ENCODE measurements at places on chromosomes 7 and 10.
A peak's percentile ranks its signal among the peaks of the same experiment; 100 is the strongest.

DNA sequence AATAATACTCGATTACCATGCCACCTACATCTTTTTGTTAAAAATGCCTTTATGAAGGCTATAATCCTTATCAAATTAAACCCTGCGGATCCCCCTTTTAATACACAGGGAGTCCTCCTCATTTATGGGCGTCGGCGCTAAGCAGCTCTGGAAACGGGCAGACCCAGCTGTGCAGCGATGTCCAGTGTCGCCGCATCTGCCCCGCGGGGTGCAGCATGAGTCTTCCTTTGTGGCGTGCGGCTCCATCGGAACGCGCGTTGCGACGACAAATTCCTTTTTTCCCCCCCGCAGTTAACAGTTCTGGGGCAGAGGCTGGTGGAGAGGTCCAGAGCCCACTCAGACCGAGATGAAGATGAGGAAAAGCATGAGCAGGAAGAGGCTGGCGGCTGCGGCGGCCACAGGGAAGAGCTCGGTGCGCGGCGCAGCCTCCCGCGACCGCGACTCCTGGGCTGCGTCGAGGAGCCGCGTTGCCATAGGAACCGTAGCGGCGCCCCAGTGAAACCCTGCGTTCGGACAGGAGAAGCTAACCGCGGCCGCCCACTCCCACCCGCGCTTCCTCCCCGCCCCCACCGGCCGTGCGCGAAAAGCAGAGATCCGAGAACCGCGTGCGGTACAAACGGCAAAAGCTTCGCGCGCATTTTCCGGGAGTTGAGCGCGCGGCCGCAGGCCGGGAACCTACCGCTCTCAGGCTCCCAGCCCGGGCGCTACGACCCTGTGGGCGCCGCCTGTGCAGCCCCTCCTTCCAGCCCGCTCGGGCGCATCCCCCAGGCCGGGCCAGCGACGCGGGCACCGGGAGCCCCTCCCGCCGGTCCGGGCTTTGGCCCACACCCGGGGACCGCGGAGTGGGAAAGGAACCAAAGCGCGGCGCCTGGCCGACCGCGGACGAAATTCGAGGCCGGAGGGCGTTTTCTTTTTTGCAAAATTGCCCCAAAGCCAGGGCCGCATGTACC, 130.6 kb downstream of the SPAG6 start:
- DNase-seq = peak; percentile 71

DNA sequence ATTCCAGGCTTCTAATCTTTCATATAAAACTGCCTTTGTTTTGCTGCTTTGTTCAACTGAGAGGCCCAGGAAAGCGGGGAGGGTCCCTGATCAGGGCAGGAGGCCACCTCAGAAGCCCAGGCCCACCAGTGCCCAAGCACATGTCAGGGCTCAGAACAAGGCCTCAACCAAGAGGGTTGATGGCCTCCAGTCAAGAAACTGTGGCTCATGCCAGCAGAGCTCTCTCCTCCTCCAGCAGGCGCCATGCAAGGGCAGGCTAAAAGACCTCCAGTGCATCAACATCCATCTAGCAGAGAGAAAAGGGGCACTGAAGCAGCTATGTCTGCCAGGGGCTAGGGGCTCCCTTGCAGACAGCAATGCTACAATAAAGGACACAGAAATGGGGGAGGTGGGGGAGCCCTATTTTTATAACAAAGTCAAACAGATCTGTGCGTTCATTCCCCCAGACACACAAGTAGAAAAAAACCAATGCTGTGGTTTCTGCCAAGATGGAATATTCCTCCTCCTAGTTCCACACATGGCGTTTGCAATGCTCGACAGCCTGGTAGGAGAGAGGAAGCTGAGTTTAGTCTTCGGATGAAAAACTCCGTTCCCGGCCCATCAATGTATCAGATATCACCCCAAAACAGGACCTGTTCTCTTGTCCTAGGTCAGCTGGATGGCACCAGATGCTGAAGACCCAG, 34.0 kb downstream of the PSAP start:
- DNase-seq = no peak

GRCh38 chr10:120542591-120542990, 85.6 kb downstream of the PLPP4 start:
- no peak for DNase-seq

GRCh38 chr10:22823109-22823508, 104.7 kb upstream of the ARMC3 start:
- no peak for DNase-seq

- no peak for DNase-seq
Observed at GRCh38 chr7:128323040-128323439, 20.7 kb downstream of the RBM28 start.

DNA sequence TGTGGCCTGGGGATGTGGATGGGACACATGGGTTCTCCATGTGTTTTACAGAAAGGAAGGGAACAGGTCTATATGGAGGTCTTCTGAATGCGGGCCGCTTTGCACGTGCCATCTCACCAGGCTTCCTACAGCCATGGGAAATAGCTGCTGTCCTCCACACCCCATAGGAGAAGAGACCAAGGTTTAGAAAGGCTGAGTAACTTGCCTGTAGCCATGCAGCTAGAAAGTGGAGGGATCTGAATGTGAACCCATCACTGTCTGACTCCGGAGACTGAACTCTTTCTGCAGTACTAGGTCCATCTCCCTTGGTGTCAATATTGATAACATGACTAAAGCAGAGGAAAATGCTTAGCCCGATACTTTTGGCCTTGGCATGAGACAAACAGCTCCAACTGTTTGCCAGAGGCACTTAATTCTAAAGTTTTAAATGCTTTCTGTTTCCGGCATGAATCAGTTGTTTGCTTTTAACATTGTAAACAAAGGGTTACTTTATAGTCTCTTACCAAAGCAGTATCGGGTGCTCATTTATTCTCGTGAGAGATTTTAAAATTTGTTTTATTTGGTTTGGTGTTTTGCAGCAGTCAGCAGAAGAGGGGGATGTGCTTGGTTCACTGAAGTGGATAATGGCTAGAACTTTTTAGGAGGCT, 64.8 kb upstream of the LOXL4 start:
- DNase-seq = no peak

Measured in stimulated activated CD4-positive, alpha-beta T cell treated with anti-CD3 and anti-CD28 coated beads, Interleukin-15, amount 100 ng/mL, for 24 hours (primary cell).